Kidney epithelial cell (primary cell): ENCODE measurements at places on chromosomes 11 and 22.

DNA sequence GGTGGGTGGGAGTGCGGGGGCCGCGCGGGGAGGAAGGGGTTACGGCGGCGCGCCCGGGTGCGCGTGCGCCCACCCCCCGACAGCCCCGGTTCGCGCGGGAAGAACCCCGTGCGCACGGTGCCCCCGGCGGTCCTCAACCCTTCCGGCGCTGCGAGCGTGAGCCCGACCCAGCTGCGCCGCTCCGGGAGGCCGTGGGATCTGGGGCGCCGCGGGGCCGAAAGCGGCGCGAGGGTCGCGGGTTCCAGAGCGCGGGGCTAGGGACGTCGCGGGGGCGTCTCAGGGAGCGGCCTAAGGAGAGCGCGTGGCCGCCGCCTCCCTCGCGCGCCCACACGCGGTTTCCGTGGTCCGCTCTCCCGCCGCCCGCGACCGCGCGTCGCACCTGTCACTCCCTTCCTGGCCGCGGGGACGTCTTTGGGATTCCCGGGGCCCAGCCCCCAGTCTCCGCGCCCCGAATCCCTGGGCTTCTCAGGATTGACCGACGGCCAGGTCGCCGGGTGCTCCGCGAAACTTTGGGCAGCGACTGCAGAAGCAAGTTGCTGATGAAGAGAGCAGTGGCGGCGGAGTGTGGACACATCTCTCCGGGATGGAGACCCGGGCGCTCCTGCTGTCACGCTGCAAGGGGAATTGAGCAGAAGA is 582 bp downstream of the SREBF2 start:
- DNase-seq, result no peak

GRCh38 chr11:47932544-47932943 is 47.8 kb upstream of the PTPRJ start:
- no peak for DNase-seq

- no peak for DNase-seq
These were observed 145.2 kb upstream of the CADM1 start for GRCh38 chr11:115649461-115649860.

GRCh38 chr22:46891382-46891951 is 129.0 kb downstream of the TBC1D22A start:
- no peak for DNase-seq

DNA sequence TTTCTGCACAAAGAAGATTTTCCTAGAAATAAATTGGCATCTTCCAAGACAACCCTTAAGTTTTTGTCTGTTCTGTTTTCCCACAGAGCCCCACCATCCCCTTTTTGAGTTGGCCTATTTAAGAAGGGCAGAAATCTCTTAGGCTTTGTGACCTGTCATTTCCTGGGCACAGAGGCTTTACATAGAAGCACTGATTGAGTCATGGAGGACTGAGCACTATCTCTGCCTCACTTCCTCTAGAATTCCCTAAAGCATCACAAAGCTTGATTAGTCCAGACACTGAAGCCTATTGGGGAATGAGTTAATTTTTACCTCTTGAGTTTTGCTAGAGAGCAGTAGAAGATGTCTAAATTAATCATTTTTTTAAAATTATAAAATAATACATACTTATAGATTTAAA is 25.4 kb downstream of the TRIM44 start:
- peak; percentile 19 for DNase-seq
